ENCODE measurements at places on chromosomes 12 and 14.

GRCh38 chr14:71398450-71398849 is 491.2 kb downstream of the PCNX1 start:
- DNase-seq: no peak

GRCh38 chr12:32025906-32026305 is 66.7 kb downstream of the RESF1 start:
- DNase-seq: peak; percentile 1

DNA sequence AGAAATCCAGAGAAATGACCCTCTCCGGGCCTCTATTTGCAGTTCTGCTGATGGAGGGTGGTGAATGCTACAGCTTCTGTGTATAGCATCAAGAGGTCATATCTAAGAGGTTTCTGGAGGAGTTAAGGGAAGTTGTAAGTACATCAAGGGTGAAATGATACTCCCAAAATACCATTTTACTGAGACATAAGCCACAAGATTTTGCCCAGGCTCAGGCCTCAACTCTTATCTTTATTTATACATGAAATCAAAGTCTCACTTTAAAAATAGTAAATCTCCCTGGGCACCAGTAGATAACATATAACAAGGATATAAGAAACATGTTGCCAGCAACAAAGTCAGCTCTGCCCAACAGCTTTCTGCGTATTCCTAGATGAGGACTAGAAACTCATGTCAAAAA is 40.4 kb downstream of the NIN start:
- DNase-seq: no peak

GRCh38 chr12:48937170-48937569 is 11.9 kb upstream of the FKBP11 start:
- no peak for DNase-seq

DNA sequence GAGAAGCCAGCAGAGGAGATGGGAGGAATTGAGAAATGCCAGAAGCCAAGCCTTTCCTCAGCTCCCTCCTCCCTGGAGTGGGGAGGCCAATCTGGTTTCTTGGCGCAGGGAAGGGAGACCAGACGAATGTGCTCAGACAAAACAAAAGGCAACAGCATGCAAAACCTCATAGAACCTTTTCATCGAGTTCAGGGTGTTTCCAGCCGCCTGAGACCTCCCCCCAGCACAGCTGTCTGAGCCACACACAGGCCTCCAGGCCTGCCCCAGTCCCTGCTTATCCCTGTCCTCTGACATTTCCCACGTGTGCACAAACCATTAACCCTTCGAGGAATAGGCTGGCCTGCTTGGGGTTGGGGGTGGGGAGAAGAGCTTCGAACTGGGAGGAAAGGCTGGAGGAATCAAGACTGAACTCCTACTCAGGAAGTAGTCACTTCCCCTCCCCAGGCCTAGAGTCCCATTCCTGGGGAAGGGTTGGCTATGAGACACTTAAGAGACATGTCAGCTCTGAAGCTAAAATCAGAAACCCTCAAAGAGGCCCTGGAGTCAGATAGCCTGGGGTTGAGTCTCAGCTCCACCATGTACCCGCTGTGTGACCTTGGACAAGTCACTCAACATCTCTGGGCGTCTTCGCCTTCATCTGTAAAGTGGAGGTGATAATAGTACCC is 10.7 kb downstream of the TBX3 start:
- DNase-seq: no peak

DNA sequence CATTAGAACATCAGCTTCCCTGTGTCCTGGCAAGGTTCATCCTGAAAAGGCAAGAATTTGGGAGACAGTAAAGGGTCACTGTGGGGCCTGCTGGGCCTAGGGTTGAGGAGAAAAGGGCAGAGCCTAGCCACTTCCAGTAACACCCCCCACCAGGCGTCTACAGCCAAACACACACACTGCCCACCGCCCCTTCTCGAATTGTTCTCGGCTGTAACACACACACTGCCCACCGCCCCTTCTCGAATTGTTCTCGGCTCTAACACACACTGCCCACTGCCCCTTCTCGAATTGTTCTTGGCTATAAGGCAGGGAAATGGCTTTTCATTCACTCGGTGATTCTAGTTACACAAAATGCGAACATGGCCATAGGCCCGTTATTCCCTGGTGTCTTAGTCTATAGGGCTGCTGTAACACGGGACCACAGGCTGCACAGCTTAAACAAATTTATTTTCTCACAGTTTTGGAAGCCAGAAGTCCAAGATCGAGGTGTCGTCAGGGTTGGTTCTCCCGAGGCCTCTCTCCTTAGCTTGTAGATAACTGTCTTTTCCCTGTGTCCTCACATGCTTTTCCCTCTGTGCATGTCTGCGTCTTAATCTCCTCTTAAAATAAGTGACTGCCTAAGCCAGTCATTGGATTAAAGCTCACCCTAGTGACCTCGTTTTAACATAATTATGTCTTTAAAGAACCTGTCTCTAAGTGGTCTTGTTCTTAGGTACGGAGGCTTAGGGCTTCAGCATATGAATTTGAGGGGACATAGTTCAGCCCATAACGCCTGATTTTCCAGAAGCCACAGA is 171.0 kb downstream of the ADGRD1 start:
- DNase-seq: no peak

DNA sequence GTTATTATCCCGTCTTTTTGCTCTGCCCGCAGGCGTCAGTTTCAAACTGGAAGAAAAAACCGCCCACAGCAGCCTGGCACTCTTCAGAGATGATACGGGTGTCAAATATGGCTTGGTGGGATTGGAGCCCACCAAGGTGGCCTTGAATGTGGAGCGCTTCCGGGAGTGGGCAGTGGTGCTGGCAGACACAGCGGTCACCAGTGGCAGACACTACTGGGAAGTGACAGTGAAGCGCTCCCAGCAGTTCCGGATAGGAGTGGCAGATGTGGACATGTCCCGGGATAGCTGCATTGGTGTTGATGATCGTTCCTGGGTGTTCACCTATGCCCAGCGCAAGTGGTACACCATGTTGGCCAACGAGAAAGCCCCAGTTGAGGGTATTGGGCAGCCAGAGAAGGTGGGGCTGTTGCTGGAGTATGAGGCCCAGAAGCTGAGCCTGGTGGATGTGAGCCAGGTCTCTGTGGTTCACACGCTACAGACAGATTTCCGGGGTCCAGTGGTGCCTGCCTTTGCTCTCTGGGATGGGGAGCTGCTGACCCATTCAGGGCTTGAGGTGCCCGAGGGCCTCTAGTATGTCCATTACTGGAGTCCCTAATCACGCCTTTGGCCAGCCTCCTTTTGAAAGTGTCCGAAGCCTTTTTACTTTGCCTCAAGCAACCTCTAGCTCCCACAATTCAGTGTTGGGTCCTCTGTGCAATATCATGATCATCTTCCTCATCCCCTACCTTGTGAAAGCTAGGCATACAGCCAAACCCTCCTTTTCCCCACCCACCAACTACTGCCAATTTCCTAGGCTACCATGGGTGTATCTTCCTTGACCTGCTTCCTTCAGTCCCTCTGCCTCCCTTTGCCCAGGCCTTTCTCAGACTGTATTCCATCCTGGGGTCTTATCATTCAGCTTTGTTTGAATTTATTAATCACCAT is 891 bp downstream of the SPRYD4 start:
- no peak for DNase-seq

All from T follicular helper cell (primary cell).